Adipocyte (in vitro differentiated cells): ENCODE measurements at places on chromosomes 13 and 19.

DNA sequence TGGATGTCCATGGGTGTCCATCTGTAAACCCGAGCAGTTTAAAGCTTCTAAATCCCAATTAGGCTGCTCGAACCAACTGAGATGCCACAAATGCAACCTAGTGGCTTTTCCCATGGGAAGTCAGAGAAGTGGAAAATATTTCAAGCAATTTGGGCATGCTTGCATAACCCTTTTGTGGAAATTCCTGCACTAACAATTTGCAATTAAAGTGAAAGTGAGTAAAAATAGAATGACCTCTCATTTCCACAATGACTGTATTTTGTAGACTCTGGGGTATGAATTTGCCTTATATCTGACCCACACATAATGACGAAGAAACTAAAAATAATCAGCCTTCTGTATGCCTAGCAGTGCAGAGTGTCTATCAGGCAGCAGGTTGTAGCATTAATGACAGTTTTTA, 91.8 kb upstream of the TSC22D1 start:
- peak; percentile 84 for DNase-seq

DNA sequence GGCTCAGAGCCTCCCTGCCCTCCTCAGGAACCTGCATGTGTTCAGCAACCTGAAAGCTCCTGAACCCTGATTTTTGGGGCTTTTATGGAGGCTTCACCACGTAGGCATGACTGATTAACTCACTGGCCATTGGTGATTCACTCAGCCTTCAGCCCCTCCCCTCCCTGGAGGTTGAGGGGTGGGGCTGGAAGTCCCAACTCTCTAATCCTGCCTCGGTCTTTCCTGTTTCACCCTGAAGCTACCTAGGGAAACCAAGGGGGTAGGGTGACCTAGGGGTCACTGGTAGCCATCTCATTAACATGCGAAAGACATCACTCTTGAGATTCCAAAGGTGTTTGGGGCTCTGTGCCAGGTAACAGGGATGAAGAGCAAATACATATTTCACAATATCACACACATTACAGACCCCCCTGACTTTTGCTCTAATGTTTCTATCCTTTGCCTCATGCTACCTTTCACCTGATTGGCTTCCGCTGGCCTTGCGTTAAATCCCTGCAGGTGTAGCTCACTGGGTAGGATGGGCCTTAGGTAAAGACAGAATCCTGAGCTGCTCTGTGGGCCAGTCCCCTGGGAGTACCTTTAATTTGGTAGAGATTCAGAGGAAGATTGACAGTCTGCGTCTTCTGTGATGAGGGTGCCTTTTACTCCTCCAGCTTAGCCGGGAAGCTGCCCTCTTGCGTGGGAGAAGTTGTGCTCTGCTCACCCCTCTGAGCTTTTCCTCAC, 260.6 kb downstream of the ATP8A2 start:
- DNase-seq: no peak

DNA sequence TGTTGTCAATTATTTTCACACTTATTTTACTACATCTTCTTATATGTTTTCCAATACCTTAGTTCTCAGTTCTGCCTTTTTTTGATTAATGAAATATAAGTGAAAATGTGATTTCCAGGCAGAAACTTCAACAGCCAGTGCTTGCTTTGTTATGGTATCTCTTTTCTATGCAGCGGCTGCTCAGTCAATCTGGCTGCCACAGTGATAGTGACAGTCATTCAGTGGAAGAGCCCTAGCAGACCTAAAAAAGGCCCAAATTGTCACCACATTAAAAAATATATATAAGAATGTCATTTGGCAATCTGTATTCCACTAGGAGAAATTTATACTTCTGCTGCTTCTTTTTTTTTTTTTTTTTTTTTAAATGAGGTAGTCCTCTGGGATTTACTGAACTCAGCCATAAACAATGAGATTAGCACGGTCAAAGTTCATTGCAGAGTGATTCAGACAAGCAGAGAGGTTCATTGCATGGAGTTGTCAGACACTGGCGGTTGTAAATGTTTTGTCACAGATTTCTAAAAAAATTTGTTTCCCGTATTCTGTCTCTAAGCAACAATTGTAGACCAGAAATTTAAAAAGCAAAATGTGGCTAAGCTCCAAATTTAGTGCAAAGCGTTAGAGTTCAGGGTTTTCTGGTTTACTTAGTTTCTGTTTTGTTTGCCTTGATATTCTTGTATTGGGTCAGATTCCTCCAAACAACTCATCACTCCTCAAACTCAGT, 94.7 kb upstream of the PRR20A start:
- DNase-seq: no peak

DNA sequence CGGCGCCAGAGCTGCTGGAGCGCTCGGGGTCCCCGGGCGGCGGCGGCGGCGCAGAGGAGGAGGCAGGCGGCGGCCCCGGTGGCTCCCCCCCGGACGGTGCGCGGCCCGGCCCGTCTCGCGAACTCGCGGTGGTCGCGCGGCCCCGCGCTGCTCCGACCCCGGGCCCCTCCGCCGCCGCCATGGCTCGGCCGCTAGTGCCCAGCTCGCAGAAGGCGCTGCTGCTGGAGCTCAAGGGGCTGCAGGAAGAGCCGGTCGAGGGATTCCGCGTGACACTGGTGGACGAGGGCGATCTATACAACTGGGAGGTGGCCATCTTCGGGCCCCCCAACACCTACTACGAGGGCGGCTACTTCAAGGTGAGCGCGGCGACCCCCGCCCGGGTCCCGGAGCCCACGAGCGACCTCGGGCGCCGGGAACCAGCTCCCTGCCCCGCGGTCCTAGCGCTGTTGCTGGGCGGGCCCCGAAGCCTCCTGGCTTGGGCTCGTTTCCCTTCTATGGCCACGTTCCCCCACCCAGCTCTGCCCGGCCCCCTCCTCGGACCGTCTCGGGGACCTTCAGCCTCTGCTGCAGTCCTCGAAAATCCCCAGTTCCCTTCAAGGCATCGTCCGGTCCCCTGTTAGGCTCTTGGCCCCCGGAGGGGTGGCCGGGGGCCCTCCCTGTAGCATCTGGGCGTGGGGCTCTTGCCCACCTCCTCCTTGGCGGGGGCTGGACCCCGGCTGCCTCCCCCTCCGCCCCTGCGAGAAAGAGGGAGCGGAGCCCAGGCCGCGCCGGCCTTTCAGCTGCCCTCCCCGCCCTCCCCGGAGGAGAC, at the start of gene CDC34:
TSS of gene CDC34 (plus strand) at position 8 of the 808 bp plus-strand sequence. CDS start at position 180, 172 bp downstream.
- DNase-seq: peak; percentile 39

DNA sequence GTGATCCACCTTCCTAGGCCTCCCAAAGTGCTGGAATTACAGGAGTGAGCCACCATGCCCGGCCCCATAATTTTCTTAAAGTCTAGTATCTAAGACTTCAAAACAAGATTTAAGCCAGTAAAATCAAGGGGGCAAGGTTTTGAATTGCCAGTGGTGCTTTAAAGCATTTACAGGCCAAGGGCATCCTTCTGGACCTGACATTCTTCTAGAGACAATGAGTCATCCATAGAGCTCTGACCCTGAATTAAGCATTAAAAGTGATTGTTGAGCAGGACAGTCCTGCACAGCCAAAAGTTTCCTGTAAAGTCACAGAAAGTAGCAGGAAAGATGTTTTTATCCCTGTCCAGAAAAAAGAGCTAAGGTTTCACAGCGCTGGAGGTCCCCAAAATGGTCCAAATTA, 50.9 kb upstream of the ATP12A start:
- peak; percentile 16 for DNase-seq

GRCh38 chr19:33582914-33583313, 38.8 kb upstream of the CHST8 start:
- DNase-seq: no peak

DNA sequence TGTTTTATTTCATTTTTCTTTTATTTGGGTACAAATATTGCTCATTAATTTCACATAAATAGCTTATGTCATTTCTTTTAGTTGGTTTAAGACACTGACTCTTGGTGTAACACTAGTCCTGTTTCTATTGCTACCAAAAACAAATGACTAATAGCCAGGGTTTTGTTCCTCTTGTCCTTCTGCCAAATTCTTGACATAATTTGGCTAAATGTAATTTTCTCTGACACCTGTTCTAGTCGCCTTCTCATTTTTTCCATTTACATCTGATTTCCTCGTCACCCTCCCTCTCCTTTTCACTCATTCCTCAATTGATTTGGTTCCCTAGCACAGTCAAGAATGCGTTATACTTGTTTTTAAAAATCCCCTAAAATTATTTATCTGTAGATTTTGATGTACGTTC, 1718.7 kb downstream of the EFNB2 start:
- DNase-seq: no peak

DNA sequence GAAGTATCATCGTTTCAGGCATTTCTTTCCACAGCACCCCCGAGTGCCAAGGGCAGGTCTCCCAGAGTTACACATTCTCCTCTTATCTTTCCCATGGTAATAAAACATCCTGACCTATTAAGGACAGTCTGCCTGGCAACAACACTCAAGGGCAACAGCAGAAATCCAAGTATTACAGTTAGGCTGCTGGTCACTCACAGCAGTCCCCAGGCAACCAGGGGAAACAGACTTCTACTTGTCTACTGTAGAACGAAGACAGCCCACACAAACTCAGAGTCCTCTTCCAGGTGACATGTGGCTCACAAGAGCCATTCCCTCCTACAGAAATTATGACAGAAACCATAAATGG, 24.3 kb downstream of the RCBTB1 start:
- DNase-seq: no peak

DNA sequence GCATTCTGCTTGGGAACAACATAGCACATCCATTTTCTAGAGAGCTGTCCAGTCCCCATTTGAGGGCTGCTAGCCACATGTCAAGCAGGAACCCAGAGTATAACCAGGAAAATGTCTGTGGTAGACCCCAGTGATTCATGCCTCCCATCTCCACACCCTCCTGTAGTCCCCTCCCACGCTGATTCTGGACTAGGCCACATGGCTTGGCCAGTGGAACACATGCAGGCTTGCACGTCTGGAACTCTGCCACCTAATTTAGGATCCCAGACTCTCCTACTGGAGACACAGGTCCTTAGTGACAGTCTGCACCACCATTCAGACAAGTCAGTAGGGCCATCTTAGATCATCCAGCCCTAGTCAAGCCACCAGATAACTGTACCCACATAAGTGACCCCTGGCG, 149.8 kb downstream of the ZIC5 start:
- DNase-seq: no peak

DNA sequence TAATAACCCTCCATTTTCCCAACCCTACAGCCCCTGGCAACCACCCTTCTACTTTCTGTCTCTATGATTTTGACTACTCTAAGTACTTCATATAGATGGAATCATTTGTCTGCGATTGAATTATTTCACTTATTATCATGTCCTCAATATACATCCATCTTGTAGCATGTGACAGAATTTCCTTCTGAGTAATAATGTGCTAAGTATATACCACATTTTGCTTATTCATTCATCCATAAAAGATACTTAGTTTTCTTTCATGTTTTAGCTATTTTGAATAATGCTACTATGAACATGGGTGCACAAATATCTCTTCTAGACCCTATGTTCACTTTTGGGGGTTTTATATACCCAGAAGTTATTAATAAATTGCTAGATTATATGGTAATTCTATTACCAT, 17.4 kb upstream of the NDFIP2 start:
- DNase-seq: no peak

DNA sequence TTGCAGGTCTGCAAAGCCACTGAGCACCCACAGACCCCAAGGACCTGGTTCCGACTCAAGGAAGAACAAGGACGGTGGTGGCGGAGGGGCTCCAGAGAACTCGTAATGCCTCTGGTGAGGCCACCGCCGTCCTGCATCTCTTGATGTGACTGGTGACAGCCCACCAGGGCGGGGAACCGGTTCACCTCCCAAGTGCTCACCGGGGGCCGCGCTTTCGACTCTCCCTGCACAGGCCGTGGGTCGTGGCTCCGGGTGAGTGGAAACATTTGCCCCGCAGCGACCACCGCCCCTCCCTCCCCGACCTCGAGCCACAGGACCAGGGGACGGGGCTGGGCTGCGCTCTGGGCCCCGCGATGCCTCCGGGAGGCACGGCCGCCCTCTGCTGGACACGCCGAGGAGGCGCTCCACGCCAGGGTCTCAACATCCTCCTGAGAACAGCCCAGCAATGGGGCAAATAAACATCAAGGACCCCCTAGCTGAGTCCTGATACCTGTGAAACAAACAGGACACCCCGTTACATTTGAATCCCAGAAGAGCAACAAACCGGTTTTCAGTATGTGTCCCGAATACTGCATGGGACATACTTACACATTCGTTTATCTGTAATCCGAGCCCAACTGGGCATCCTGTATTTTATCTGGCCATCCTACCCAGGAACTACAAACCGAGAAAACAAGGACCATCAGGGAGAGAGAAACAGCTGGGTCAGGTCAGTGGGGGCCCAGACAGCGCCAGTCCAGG, 3.9 kb upstream of the PLPP2 start:
- peak; percentile 57 for DNase-seq

- DNase-seq: no peak
Observed at GRCh38 chr13:60986301-60986700, 429.3 kb downstream of the PCDH20 start.

GRCh38 chr13:77477299-77477848, 58.1 kb upstream of the SCEL start:
- DNase-seq: no peak

DNA sequence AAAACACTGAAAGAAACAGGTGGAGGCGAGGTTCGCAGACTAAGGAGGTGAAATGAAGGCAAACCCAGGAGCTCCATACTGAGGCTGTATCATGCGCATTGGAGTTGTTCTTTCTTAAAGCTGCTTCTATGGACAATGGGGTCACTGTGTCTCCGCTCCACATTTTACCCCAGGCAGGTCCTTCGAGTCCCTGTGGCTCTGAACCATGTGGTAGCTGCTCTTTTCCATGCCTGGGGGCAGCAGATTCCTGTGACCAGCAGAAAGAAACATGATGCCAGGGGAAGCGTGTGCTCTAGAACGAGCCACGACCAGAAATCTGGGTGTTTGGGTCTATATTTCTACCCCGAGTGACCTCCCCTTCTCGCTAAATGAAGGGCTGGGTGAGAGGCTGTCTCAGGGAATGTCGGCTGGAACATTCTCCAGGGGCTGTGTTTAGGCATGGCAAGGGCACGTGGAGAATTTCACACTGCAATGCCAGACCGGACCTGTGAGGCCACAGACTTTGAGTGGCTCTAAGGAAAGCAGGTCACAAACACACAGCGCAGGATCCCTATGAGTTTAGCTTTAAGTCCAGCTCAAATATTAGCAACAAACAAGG, 95.7 kb upstream of the IRS2 start:
- no peak for DNase-seq

- no peak for DNase-seq
Observed at GRCh38 chr13:33392794-33393405, 107.3 kb upstream of the STARD13 start.

GRCh38 chr13:66837246-66837645, 392.9 kb downstream of the PCDH9 start:
- no peak for DNase-seq

DNA sequence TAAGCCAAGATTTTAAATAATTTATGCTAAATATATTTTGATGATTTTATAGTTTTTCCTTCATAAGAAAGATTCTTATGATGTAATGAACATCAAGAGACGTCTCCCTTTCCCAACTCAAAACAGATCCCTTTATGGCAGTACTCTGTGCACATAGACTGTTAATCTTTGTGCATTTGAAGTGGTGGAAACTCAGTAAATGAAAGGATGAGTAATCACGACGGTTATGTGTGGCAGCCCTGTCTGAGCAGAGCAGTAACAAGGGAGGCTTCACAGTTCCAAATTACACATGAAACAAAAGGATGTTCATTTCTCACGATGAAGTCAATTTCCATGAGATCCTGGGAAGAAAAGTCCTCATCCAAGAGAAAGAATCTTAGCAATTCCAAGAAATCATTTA, 498.1 kb downstream of the KLF5 start:
- peak; percentile 35 for DNase-seq
